ENCODE measurements at places on chromosomes 1 and 21. TPM values are rescaled to one million over a fixed set of nuclear protein-coding genes. Genes with fewer than 3 reads are reported as not detected.

- DNase-seq: no peak
Observed at GRCh38 chr1:119808491-119808890, 2.8 kb downstream of the REG4 start.

- DNase-seq: no peak
Observed at GRCh38 chr1:184768467-184768866, 13.8 kb upstream of the EDEM3 start.

DNA sequence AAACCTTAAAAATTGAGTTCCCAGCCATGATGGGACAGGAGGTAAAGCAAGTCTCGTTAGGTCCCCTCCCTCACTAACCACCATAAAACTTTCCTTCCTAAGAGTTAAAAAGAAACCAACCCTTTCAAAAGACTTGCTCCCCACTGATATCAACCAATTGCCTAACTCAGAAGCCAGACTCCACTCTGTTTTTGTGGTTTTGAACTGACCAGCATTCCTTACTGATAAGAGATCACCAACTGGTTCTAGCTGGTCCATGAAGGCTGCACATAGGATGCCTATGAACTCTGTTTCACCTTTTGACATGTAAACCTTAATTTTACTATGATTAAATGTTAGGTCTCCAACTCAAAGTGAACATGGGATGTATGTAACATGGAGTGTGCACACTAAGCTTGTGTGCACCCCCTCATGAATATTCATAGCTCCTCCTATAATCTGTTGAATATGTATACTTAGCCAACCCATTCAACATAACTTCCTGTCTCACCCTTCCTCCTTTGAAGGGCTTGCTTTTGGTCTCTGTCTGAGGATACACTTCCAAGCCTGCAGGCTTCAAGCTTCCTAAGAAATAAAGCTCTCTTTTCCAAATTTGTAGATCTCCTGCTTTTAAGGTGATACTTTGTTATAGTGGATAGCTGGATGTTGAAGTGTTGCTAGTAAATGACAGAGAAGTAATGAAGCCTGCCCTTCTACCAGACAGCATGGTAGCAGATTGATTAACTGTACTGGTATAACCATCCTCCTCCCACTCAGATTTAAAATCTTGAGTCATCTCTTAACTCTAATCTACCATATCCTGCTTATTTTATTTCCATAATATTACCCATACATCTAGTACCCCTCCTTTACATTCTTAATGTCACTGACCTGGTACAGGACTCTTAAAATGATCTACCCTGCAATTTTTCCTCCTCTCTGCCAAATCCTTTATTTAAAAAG, 95.6 kb downstream of the ZNF644 start:
- DNase-seq: no peak

DNA sequence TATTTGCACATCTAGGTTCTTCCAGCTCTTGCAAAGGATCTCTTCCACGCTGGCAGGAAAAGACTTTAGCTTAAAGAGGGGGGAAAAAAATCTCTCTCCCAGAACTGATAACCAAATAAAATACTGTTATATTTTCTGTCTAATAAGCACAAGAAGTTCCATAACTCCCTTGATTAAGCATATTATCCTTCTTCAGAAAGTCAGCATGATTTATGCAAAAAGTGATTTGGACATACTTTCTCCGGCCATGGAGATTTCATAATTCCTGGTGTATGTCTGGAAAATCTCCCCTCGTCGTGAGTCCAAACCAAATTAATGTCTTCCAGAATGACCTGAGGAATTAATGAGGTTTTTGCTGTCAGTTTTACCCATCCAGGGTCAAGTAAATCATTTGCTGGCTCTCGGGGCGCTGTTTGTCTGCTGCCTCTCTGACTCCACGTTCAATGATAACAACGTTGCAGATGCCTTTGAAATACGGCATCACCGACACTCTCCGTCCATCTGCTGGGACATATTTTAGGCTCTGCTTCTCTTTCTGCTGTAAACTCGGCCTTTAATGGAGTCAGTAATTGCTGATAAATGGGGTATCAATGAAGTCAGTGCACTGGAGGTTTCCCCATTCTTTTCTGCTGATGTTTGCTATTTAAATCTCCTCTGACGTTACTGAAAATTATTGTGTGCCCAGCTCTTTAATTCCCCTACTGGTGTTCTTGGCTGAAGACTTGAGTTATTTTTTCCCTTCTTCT, 112.9 kb downstream of the HLX start:
- DNase-seq: no peak

DNA sequence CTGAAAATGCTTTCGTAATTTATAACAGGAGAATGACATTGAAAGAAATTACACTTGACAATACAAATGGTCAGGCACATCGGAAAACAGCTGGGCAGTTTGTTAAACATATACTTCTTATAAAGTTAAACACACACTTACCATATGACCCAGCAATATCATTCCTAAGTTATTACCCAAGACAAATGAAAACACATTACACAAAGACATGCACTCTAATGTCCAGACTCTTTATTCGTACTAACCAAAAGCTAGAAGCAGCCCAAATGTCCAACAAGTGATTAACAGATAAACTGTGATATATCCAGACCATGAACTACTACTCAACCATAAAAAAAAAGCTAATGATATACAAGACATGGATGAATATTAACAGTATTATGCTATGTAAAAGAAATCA, 8.5 kb downstream of the AKT3 start:
- no peak for DNase-seq

- DNase-seq: no peak
Observed at GRCh38 chr1:54894271-54894670, 7.3 kb upstream of the DHCR24 start.

DNA sequence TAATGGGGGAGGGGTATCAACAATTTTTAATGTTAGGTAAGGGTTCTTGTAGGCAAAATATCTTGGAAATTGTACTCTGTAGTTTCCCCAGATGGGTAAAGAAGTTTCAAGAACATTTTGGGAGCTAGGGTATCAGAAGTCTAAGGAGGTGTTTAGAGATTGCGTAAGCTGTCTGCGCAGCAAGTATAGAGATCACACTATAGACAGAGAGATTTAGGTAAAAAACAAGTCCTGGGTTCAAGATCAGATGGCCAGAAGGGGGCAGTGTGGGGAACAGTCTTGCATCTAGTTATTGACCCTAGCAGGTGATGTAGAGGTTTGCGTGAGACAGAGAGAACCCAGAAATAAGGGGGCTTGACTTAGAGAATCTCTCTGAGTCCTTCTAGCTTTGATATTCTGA, 80.8 kb downstream of the S1PR1 start:
- DNase-seq: no peak

- DNase-seq: no peak
Observed at GRCh38 chr21:42102991-42103390, 31.9 kb downstream of the UMODL1 start.

DNA sequence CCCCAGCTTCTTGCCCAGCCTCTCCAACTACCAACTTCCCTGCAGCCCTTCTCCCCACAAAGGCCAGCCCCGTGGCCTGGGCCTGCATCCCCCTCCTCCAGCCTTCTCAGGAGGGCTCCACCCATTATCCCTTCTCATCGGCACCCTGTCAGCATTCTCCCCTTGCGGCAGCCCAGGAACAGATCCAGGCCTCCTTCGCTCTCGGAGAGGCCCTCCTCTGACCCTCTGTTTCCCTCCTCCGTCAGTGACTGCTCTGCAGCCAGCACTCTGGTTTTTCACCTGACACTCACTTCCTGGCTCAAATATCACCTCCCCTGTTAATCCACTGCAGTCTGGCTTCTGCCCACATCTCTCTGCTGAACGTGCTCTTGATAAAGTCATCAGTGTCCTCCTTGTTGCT, 17.5 kb downstream of the ADGRB2 start:
- DNase-seq: no peak

GRCh38 chr1:226181996-226182714, 4.4 kb downstream of the ACBD3 start:
- peak; percentile 22 for DNase-seq

The DENND2D gene
- 17.8 TPM for polyA plus RNA-seq

The CCDC190 gene
- polyA plus RNA-seq: not detected

Data from renal pelvis (tissue), 12 donors.